ENCODE measurements at places on chromosomes 6 and 20. TPM values are rescaled to one million over a fixed set of nuclear protein-coding genes. Genes with fewer than 3 reads are reported as not detected.

FARS2 gene
- total RNA-seq: 19.5 TPM

TCP11 gene
- total RNA-seq: 0.87 TPM

BRD2 gene
- 153 TPM for total RNA-seq

- H3K4me3 ChIP-seq: no peak overlapping the region
- no peak overlapping the region for H3K27ac ChIP-seq
- no peaks in the 10 kb centered on the region for H3K4me1 ChIP-seq
- no peaks in the 10 kb centered on the region for H3K36me3 ChIP-seq
- DNase-seq: no peak
These were observed 402.5 kb upstream of the FKBP1C start for GRCh38 chr6:62808565-62809293.

- H3K27ac ChIP-seq: no peak overlapping the region
- no peaks in the 10 kb centered on the region for H3K4me1 ChIP-seq
- H3K4me3 ChIP-seq: no peak overlapping the region
- no peaks in the 10 kb centered on the region for H3K27me3 ChIP-seq
These were observed 19.6 kb upstream of the FERMT1 start for GRCh38 chr20:6142348-6142993.

GRCh38 chr6:137033828-137034227 lies 10.9 kb downstream of the IL20RA start:
- H3K4me3 ChIP-seq: no peak overlapping the region
- H3K4me1 ChIP-seq: no peaks in the 10 kb centered on the region
- H3K27me3 ChIP-seq: no peaks in the 10 kb centered on the region
- no peak overlapping the region for H3K27ac ChIP-seq
- no peaks in the 10 kb centered on the region for H3K36me3 ChIP-seq
- no peak for DNase-seq

DNA sequence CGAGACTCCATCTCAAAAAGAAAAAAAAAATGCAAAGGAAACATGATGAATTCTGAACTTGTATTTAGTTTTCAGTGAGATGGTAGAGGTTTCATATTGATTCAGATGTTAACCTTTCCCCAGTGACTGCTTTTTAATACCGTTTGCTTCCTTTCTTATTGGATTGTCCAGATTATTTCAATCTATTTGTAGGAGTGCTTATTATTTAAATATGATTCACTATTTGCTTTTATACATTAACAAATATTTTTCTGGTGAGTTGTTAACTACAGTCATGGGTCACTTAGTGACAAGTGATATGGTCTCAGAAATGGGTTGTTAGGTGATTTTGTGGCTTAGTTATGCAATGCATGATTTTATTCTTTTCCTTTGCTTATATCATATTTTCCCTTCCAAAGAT lies 8.4 kb downstream of the PI3 start:
- no peak overlapping the region for H3K4me3 ChIP-seq
- no peak for DNase-seq
- no peaks in the 10 kb centered on the region for H3K4me1 ChIP-seq
- no peaks in the 10 kb centered on the region for H3K36me3 ChIP-seq
- no peak overlapping the region for H3K27ac ChIP-seq

DNA sequence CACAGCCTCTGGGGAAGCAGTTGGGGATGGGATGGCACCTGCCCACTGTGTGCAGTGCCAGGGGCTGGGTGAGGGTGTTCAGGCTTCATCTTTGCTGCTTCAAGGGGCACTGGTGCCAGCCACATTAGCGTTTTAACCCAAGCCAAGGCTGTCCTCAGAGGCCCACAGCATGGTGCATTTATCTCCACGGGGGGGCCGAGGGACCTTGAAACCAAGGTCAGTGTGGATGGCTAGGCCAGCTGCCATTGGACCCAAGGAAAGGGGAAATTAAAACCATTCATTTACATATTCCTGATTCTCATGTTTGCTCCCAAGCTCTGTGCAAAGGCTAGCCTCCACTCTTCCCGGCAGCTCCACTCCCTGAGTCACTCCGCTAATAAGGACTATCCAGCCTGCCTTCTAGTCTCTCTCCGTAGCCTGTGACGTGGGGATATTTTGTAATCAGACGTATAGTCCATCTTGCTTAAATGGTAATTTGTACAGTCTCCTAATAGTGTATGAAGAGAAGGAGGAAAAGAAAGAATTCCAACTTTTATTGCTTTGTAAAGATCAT lies 197.1 kb downstream of the CDH4 start:
- H3K27me3 ChIP-seq: peaks cover 5% of the 10 kb centered on the region
- no peak overlapping the region for H3K27ac ChIP-seq
- no peaks in the 10 kb centered on the region for H3K36me3 ChIP-seq
- no peaks in the 10 kb centered on the region for H3K4me1 ChIP-seq

Measured in prostate gland (tissue), 2 donors.